ENCODE measurements at places on chromosomes 7 and 10. TPM values are rescaled to one million over a fixed set of nuclear protein-coding genes. Genes with fewer than 3 reads are reported as not detected.
A peak's percentile ranks its signal among the peaks of the same experiment; 100 is the strongest.

MSS51 gene
- total RNA-seq: 2.7 TPM

SPDYE16 gene
- 0.26 TPM for total RNA-seq

GRCh38 chr7:150515248-150516147 is 826 bp downstream of the GIMAP7 start:
- H3K27ac ChIP-seq: peak overlapping the region; percentile 78
- H3K36me3 ChIP-seq: no peaks in the 10 kb centered on the region
- H3K4me1 ChIP-seq: peaks cover 5% of the 10 kb centered on the region
- no peaks in the 10 kb centered on the region for H3K27me3 ChIP-seq
- no peak for DNase-seq
- peak overlapping the region; percentile 56 for H3K4me3 ChIP-seq

- no peak overlapping the region for H3K4me3 ChIP-seq
- no peaks in the 10 kb centered on the region for H3K27me3 ChIP-seq
- H3K4me1 ChIP-seq: no peaks in the 10 kb centered on the region
- no peaks in the 10 kb centered on the region for H3K36me3 ChIP-seq
- no peak overlapping the region for H3K27ac ChIP-seq
- DNase-seq: no peak
These were observed 51.6 kb upstream of the RPA3 start for GRCh38 chr7:7769710-7770627.

NEUROD6 gene
- total RNA-seq: not detected

LSM8 gene
- total RNA-seq: 28.5 TPM

DNA2 gene
- total RNA-seq: 7.2 TPM

Measured in left lung (tissue), 14 donors.